ENCODE measurements at places on chromosomes 12 and 14.

GRCh38 chr12:25705261-25705660, 152.2 kb upstream of the LMNTD1 start:
- DNase-seq: no peak

GRCh38 chr12:93403988-93404803, 26.5 kb downstream of the NUDT4 start:
- no peak for DNase-seq

- no peak for DNase-seq
Observed at GRCh38 chr14:89673512-89674225, 256.6 kb upstream of the FOXN3 start.

- DNase-seq: no peak
Observed at GRCh38 chr12:119440803-119441360, 106.4 kb downstream of the CCDC60 start.

DNA sequence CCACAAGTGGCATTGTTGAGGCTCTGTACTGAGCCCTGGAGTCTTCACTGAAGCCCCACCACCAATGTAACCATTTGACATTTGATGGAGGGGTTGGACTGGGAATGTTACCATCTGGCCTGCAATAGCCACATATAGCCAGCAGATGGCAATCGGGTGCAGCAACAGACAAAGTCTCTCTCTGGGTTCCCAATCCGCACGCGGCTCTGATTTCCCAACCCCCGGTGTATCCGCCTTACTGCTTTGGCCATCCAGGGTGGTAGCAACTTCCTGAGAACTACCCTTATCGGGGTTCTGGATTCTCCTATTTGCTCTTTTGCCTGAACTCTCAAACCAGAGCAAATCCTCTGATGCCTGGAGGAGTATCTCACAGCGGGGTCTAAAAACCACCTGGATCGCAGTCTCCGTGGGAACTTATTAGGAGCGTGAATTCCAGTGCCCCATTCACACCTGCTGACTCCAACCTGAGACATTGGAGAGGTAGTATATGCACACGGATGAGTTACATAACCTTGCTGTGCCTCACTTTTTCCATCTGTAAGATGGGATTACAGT, 14.2 kb downstream of the VRTN start:
- DNase-seq: peak; percentile 16

- DNase-seq: no peak
Observed at GRCh38 chr14:81963846-81964245, 430.2 kb upstream of the SEL1L start.

DNA sequence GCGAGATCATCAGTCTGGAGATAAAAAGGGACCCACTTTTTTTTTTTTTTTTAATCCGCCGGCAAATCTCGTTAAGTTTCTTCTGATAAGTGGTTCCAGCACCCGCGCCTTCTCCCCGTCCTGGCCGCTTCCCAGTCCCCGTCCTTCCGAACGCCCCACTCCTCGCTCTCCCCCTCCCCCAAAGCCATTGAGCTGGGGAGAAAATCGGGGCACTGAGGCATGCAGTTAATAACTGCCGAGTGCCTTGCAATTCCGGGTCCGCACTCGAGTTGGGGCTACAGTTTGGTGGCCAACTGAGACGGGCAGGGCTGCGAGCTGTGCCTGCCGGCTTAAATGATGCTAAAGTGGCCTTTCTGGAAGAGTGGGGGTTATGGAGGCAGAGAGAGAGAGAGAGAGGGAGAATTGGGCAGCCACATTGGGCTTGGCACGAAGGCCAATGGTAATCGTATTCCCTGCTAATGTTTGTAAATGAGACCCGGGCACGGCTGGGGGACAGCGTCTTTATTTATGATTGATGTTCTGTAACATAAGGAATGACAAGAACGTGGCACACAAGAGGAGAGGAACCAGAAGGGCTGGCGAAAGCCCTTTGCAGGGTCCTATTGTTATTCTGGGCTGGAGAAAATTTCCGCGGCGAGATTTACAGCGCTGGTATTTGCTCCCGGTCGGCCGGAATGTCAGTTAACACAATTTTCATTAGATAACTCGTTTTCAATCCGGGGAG, 115.4 kb upstream of the MYL2 start:
- DNase-seq: no peak

GRCh38 chr12:125208942-125209341, 143.7 kb downstream of the AACS start:
- no peak for DNase-seq

DNA sequence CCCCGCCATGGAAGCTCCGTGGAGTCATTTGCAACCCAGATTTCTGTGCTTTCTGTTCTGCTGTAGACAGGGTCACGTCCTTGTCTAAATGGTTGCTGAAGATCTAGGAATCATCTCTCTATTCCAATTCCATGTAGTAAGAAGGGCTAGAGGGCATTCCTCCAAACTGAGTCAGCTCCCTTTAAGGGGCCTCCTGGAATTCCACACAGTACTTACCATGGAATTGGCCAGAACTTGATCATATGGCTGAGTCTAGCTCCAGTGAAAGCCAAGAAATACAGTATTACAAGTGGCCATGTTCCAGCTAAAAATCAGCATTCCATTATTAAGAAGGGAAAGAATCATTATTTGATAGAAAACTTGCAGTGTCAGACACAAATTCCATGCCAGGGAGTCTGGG, 171.9 kb downstream of the PRKCH start:
- DNase-seq: no peak

DNA sequence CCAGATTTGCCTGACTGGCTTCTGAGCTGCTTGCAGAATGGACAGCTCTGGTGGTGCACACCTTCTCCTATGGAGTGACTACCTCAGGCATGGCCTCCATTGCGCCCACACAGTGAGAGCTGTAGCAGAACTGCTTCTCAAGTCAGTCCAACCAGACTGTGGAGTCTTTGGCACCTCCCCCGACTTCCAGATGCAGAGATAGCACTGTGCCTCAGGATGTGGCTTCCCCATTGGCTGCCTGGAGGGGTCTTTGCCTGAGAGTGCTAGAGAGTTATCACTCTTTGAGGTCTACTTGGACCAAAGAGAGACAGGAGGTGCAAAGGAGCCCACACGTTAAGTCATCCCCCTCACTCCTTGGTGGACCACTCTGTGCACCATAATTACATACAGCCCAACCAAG, 44.8 kb upstream of the FRS2 start:
- no peak for DNase-seq

DNA sequence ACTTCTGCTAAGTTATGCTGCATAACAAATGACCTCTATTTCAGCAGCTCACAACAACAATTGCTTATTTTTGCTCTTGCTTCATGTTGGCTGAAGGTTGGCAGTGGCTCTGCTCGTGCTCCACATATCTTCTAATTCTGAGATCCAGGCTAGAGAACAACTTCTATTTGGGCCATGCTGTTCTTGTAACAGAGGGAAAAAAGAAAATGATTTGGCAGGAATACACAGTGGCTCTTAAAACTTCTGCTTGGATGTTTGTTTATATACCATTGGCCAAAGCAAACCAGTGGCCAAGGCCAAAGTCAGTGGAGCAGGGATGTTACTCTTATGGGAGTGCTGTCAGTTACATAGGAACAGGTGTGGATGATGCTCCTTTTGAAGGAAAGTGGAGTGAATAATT, 32.1 kb downstream of the GPHN start:
- DNase-seq: no peak

- no peak for DNase-seq
Observed at GRCh38 chr12:115383668-115384067, 699.7 kb upstream of the TBX3 start.

DNA sequence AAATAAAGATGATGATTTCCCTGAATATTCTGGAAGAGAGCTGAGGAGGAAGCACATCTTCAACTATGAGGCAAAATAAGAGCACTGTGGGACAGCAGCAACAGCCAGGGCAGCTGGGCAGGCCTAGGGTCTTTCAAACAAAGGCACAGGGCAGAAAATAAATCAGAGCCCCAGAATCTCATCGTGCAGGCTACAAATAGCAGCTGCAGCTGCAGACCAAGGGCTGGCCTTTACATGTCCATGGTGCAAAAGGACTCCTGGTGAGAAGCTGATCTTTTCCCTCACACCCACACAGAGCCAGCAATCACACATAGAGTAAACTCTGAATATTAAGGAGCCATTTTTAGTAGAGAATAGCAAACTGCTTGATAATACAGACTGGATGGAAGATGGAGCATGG, 13.6 kb upstream of the MYBPC1 start:
- no peak for DNase-seq

DNA sequence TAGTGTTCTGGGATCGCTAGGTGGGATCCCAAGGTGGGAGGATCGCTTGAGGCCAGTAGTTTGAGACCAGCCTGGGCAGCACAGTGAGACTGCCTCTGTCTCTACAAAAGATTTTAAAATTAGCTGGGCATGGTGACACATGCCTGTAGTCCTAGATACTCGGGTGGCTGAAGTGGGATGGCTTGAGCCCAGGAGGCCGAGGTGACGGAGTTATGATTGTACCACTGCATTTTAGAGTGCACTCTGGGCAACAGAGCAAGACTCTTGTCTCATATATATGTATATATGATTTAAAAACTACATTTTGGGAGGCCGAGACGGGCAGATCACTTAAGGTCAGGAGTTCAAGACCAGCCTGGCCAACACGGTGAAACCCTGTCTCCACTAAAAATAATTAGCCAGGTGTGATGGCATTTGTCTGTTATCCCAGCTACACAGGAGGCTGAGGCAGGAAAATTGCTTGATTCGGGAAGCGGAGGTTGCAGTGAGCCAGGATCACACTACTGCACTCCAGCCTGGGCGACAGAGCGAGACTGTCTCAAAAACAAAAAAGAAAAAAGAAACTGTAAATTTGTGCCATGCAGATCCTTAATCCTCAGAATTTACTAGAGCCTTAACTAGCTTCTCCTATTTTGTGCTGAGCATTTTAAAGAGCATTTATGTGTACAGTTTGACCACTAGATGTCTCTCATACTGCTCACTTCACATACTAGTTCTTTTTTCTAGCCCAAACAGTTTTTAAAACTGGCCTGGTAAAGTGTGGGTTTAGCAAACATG, 114.8 kb downstream of the MON2 start:
- no peak for DNase-seq

GRCh38 chr14:68574906-68575305, 218.0 kb downstream of the ZFP36L1 start:
- no peak for DNase-seq

GRCh38 chr14:105363847-105364708, 34.3 kb upstream of the TEX22 start:
- no peak for DNase-seq

GRCh38 chr12:51238037-51238509, 553 bp upstream of the DAZAP2 start:
- peak; percentile 27 for DNase-seq

DNA sequence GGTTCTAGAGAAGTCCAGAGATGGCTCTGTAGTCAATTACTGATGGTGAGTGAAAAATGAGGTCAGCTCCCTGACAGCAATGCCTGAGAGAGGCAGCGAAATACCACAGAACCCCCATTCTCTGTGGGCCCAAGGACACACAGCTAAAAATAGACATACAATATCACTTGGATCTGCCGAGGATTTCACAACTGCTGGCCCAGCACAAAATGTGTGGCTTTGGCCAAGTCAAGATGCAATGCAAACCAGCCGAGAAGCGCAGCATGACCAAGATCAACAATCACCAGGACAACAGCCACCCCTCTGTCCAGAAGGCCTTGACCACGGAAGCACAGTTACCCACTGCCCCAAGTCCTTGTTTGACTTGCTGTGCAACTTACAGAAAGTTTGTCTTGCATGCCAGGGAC, 52.2 kb downstream of the CKAP4 start:
- DNase-seq: no peak

DNA sequence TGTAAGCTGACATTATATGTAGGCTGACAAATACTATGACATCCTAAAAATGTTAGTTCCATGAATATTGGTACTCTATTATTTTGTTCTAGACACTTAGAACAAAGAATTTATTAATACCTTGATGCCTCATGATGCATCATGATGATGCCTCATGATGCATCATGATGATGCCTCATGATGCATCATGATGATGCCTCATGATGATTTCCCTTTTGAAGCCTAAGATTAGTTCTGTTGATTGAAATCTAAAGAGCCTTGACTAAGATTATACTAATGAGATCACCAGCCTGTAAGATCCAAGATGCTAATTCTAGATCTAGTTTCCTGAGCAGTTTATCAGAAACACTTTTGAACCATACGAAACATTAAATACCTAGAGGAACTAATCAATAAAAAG, 4.6 kb upstream of the CEP128 start:
- DNase-seq: no peak

DNA sequence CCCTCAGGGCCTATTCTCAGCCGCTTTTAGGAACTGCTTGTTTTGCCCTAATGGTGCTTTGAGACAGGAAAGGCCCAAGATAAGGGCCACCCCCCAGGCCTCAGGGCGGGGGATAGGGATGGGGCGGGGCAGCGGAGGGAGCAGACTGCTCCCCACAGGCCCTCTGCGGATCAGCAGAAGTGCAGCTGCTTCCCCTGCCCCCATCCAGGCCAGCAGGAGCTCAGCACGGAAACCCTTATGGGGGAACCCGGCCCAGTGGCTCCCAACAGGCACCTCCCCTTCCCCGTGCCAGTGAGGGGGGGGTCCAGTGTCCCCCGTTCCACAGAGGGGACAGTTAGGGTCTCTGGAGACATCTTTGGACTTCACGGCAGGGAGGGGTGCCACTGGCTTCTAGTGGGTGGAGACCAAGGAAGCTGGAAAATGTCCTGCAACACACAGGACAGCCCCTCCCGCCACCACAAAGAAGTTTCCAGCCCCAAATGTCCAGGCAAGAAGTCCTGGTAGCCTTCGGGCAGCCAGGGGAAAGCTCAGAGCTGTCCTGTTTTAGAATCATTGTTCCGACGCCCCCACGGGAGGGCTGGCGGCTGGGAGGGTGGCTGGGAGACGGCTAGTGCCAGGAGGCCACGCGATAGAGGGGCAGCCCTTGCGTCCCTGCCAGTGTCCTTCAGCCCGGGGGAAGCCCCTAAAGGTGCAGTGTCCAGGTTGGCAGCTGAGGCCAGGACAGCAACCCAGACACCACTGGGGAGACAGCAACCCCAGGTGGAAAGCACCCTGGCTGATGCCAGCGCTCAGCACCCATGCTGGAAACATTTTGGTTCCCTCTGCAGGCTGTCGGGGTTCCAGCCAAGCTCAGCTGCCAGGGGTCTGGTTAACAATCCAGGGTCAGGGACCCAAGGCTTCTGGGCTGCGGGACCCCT, 10.4 kb upstream of the GPR132 start:
- no peak for DNase-seq

GRCh38 chr12:120159509-120160237, 34.8 kb downstream of the GCN1 start:
- no peak for DNase-seq

DNA sequence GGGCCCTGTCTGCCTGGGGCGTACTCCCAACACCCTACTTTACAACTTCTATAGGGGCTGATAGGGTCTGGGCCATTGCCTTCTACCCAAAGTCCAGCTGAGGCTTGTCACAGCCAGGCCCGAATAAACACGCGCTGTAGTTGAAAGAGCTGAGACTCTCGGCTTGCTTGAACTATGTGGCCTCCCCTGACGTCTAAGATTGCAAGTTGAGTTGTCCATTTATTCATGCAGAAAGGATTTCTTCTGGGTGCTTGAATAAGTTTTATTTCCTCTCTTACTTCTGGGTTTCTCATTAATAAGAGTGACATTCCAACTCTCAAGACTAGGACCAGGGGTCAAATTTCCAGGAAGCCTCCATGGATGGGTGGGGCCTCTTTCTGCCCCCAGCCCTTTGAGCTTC, 74.4 kb upstream of the VRK1 start:
- no peak for DNase-seq
